ENCODE measurements at places on chromosomes 6 and 20. TPM values are rescaled to one million over a fixed set of nuclear protein-coding genes. Genes with fewer than 3 reads are reported as not detected.

Gene AIF1
- total RNA-seq = 50.6 TPM

DNA sequence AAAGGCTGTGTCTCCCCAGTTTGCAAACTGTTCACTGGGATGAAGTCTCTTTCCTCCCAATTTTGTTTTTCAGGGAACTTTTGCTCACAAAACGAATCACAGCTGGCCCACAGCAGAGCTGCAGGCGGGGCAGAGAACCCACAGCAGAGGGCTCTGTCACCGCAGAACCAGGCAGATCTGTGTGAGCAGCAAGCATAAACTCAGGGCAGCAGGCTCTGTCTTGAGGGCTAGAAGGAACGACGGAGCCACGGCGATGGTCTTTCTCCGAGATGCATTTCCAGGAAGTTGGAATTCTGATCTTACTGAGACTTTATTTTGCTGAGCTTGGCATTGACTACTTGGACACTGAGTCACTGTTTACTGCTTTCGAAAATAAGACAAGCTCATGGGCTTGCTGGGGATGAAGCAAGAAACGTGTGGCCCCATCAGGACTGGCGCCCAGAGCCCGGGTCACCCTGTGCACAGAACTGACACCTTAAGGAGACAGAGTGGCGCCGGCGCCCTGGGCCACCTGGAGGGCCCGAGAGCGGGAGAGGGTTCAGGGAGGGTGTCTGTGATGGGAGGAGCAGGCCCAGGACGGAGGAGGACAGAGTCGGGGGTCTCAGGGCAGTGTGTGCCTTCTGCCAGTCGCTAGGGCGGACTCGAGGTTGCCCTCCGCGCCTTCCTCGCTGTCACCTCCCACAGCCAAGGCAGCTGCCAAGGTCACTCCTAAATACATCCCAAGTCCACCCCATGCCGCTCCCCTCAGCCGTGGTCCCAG is 106.3 kb upstream of the NXT1 start:
- no peak for DNase-seq

DNA sequence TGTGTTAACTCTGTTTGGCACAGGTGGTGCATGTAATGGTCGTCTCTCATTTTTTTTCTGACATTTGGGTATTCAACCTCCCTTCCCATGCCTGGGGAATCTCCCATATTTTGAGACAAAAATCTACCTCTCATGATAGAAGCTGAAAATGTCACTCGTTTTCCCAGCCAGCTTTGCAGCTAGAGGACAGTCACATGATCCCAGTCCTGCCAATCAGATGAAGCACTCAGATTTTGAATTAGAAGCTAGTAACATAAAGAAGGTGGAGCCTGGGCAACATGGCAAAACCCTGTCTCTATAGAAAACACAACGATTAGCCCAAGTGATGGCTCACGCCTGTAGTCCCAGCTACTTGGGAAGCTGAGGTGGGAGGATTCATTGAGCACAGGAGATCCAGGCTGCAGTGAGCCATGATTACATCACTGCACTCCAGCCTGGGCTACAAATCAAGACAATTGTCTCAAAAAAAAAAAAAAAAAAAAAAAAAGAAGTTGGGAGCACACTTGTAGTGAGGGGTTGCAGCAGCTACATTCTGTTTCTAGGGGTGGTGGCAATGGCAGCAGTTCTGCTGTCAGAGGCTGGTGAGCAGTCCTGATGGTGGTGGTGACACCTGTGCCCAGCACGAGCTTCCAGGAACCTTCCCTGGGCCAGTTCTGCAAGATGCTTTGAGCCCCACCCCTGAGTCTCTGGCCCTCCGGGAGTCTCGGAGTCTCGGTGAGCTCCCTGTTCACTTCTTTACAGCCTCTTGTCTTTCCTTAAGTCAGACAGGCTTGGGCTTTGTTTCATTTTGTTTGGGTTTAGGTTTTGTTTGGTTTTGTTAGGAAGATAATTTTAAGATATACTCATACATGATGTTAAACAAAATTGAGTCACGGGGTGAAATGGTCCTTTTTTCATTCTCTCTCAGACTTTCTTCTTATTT is 94.1 kb upstream of the KCNG1 start:
- DNase-seq = no peak

- no peak for DNase-seq
These were observed 442.2 kb upstream of the MAN1A1 start for GRCh38 chr6:119791736-119792135.

GRCh38 chr6:100173211-100173610 is 179.2 kb upstream of the MCHR2 start:
- DNase-seq = no peak

All from sciatic nerve (tissue), 2 donors.